ENCODE measurements at places on chromosomes 3 and 15. TPM values are rescaled to one million over a fixed set of nuclear protein-coding genes. Genes with fewer than 3 reads are reported as not detected.

Gene RTP3
- not detected for total RNA-seq

Gene FSD2
- 0.17 TPM for total RNA-seq

Gene IP6K1
- total RNA-seq, result 78.5 TPM

Gene PRR20G
- not detected for total RNA-seq
